Type B pancreatic cell (in vitro differentiated cells): ENCODE measurements at places on chromosomes 12 and 14.

- DNase-seq: no peak
Observed at GRCh38 chr14:34251662-34252061, 210.4 kb downstream of the SPTSSA start.

DNA sequence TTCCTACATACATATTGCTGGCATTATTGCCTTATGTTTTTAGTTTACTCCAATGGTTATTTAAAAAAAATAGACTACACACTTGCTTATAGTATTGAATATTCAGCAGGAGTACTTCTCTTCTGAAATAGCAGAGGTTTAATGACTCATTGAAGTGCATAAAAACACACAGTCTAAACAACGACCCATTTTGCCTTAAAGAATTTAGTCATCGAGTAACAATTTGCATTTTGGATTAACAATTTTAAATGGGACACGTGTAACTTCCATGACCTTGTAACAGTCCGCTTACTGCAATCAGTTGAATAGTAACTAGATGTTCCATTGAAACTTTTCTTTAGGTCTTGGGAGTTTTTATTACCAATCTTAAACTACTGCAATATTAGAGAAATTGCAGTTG lies 9.0 kb downstream of the TRHDE start:
- no peak for DNase-seq

GRCh38 chr12:98838231-98838647 lies 193.1 kb downstream of the APAF1 start:
- DNase-seq: no peak

- DNase-seq: no peak
Observed at GRCh38 chr14:85413836-85414526, 116.0 kb upstream of the FLRT2 start.

- DNase-seq: no peak
Observed at GRCh38 chr12:29566441-29566840, 69.0 kb upstream of the OVCH1 start.

DNA sequence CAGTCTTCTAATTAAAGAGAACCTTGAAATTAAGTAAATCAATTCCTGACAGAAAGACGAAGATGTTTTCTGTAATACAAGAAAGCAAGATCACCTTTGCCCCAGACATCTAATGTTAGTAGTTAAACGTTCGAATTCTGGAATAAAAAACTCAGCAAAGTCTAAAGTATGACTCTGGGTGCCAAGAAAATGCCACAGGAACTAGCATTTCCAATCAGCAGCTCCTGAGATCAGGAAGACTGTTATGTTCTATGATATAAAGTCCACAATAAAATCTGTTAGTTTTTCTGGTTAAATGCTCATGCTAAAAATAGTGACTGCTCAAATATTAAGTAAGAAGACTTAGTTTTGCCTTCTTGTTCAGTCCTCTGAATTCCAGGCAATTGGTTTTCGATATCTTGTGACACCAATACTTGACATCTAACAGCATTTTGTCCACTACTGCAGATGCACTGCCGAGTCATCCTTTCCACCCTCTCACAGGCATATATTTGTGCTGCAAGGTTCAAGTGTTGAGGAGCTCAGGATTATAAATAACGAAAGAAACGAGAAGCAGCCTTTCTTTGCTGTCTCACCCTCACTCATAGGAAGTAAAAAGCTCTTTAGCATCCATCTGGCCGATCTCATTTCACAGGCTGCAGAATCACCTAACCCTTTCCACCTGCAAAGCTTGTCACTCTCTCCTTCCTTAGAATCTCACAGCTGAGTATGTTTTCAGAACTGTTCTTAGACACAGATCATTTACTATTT lies 32.0 kb downstream of the SSH1 start:
- no peak for DNase-seq

DNA sequence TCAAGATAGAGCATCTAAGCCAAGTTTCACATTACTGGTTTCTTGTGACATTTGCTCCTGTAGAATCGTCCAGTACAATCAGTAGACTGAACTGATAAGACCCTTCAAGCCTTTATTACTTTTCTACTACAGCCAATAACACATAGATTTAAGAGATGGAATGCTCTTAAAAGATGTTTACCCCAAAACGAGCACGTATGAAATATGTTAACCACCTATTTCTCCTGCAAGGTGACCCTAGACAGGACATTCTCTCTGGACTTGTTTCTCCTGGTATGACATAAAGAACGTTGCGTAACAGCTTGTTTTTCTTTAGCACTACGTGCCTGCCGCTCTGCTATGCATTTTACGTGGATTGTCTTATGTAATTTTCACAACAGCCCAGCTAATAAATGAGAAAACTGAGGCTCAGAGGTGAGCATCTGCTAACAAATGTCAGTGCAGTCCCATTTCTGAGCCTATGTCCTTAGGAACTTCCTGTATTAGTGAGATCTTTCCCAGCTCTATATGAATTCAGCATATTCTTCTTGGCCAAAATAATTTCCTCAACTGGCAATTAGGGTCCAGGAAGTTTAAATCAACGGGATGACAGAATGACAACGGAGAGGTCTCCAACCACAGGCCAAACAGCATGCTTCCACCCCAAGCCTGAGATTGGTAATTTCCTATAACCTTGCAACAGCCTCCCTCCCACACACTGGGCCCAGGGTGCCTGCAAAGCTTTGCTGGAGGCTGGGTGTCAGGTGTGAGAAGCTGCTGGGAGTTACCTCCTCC lies 3.7 kb downstream of the NFKBIA start:
- DNase-seq: no peak

DNA sequence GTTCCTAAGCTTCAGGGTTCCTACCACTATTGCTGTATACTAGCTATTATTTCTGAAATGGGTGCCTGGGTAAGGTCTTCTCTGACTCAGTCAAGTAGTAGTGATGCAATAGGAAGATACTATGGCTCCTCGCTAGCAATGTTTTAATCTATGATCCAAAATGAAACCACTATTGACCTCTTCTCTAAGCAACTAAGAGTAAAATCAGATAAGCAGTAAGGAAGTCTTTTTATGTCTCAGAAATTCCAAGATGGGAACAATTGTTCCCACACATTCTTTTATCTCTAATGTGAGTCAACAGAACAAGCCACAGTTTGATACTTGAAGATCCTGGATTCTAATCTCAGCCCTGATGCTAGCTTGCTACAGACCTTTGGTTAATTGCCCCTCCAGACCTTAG lies 45.1 kb downstream of the AREL1 start:
- DNase-seq: no peak

DNA sequence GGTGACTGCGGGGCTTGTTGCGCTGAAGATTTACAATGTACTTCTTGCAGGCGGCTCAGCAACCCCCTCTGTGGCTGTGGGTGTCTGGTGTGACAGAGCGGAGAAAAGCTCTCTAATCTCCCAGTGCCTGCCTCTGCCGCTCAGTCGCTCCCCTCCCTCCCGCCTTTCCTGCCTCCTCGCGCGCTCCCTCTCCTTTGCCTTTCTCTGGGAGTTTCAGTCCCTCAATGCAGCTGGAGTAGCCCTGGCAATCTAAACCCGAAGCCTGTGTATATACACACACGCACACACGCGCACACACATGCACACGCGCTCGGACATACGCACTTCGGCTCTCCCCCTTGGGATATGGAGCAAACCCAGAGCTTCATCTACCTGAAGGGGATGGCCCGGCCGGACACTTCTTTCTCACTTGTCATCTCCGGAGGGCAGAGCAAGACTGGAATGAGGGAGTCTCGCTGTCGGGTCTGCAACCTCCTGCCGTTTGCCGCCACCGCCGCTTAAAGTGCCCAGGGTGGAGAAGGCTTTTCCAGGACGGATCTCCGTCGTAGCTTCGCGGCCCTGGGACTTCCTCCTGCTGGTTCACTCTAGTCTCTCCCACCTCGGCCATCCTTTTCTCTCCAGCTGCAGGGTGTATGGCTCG lies 599 bp upstream of the TRHDE start:
- peak; percentile 70 for DNase-seq

- no peak for DNase-seq
Observed at GRCh38 chr14:74245292-74245691, 6.0 kb downstream of the VSX2 start.

GRCh38 chr12:2934371-2934770 lies 24.8 kb upstream of the TEAD4 start:
- DNase-seq: no peak

- peak; percentile 36 for DNase-seq
Observed at GRCh38 chr12:131209082-131210070, 255.7 kb downstream of the ADGRD1 start.

GRCh38 chr12:53380794-53381730 lies 1.1 kb downstream of the SP1 start:
- no peak for DNase-seq

DNA sequence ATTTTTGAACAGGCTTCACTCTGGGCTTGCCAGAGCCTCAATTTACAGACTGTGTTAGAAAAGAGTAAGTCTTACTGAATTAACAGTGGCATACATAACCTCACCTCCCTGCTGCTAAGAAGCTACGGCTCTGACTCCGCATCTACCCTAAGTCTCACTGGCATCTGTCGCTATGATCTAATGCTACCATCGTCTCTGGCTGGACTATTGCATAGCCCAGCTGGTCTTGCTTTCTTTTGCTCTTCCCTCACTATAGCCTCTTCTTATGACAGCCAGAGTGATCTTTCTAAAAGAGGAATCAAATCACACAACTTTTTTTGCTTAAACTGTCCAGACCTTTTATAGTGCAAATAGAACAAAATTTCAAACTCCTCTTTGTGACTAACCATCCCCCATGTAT lies 81.1 kb downstream of the SLC24A4 start:
- no peak for DNase-seq

- no peak for DNase-seq
Observed at GRCh38 chr12:49912345-49913255, 8.9 kb upstream of the FAIM2 start.

GRCh38 chr14:101174522-101174838 lies 271.0 kb upstream of the RTL1 start:
- DNase-seq: no peak

GRCh38 chr12:49987625-49988303 lies 15.0 kb downstream of the AQP6 start:
- DNase-seq: no peak

GRCh38 chr14:79581912-79582576 lies 629.3 kb downstream of the DIO2 start:
- DNase-seq: no peak

DNA sequence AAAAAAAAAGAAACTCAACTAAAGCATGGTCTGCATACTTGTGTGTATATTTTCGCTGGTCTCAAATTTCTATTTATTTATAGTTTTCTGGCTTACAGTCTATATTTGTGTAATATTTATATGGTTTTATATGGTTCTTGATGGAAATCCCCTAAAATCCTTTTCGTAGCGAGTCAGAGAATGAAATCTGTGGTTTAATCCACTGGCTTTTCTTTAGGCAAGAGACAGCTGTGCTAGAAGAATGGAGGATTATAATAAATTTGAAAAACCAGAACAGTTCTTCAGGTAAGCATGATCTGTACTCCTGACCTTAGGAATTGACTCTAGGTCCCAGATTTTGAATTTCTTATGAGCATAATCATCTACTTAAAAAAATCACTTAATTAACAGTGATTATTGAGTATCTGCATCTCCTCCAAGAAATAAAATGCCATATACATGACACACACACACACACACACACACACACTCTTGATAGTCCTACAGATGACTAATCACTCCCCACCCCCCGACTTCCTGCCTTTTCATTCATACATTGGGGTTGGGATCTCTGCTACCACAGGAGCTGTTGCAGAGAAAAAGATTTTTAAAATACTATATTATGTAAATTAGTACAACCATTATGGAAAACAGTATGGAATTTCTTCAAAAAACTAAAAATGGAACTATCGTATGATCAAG lies 113.4 kb downstream of the CRADD start:
- DNase-seq: no peak

DNA sequence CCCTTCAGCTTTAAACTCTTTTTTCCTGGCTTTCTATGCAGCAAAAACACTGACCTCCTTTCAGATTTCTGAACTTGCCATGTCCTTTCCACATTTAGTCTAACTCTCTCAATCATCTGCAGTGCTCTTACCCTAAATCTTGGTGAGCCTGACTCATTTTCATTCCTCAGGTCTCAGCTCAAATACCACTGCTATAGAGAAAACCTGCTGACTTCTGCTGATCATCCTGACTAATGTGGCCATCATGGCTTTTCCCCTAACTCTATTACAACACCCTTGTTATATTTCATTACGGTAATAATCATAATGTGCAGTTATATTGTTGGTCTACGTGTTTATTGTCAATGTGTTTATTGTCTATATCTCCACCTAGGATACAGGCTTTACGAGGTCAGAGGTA lies 207.3 kb upstream of the OR4E1 start:
- no peak for DNase-seq

- no peak for DNase-seq
Observed at GRCh38 chr12:59823567-59823966, 227.7 kb downstream of the SLC16A7 start.
